ENCODE measurements at places on chromosomes 1 and 21. TPM values are rescaled to one million over a fixed set of nuclear protein-coding genes. Genes with fewer than 3 reads are reported as not detected.

Gene ST6GALNAC3
- 0.39 TPM for total RNA-seq

Gene F13B
- total RNA-seq: not detected

Gene PTAFR
- not detected for total RNA-seq

Gene PTPN14
- total RNA-seq: 45.2 TPM

Gene S100A5
- 0.37 TPM for total RNA-seq

Gene SLC1A7
- total RNA-seq: not detected

Gene CCDC18
- total RNA-seq: 18.2 TPM

Gene LENEP
- total RNA-seq: not detected

Gene FGGY
- 12.5 TPM for total RNA-seq

Gene DUSP23
- 15.2 TPM for total RNA-seq

Gene C1orf185
- total RNA-seq: not detected

Gene FCGR3B
- not detected for total RNA-seq

Gene SHC1
- total RNA-seq: 280 TPM

Gene SF3B4
- 15.8 TPM for total RNA-seq

Gene SH2D1B
- under 0.01 TPM for total RNA-seq

Gene FOXJ3
- 26.5 TPM for total RNA-seq

Gene PER3
- 3.5 TPM for total RNA-seq

Gene PDZK1IP1
- total RNA-seq: not detected

Gene TRAPPC10
- 13.2 TPM for total RNA-seq

Gene FAM72D
- 2.2 TPM for total RNA-seq

Gene CASZ1
- under 0.01 TPM for total RNA-seq

Gene HES5
- total RNA-seq: not detected

Gene ECE1
- total RNA-seq: 83.5 TPM

Gene MRPL9
- total RNA-seq: 88.6 TPM

Gene ADAMTS4
- total RNA-seq: 1.8 TPM

Gene ELAVL4
- total RNA-seq: not detected

Gene SMPDL3B
- total RNA-seq: not detected

Gene LYPLAL1
- total RNA-seq: 28.7 TPM

Gene STX12
- 46.1 TPM for total RNA-seq

Gene GBP4
- 0.37 TPM for total RNA-seq

Gene RSPH1
- not detected for total RNA-seq

Gene CRP
- total RNA-seq: not detected

Gene GJC2
- 1.8 TPM for total RNA-seq

Gene NUP210L
- total RNA-seq: under 0.01 TPM

Gene INSRR
- not detected for total RNA-seq

Gene TDRD5
- not detected for total RNA-seq

Gene ZFP69B
- total RNA-seq: 2.9 TPM

Gene ZNF593OS
- under 0.01 TPM for total RNA-seq

Gene C1orf167
- total RNA-seq: not detected

Gene SPRR2B
- not detected for total RNA-seq

Gene AIRE
- not detected for total RNA-seq

Gene HIVEP3
- total RNA-seq: 0.78 TPM

Gene KCNA3
- total RNA-seq: under 0.01 TPM

Gene IFI44
- total RNA-seq: 26.5 TPM

Gene UBE4B
- 55.5 TPM for total RNA-seq

Gene LCE1E
- total RNA-seq: 0.37 TPM

Gene C1orf116
- under 0.01 TPM for total RNA-seq

Gene SYF2
- 24.2 TPM for total RNA-seq

Gene NTMT2
- not detected for total RNA-seq

Gene ORC1
- 17.2 TPM for total RNA-seq

Gene TRAF5
- total RNA-seq: 4.8 TPM

Gene TNFRSF18
- not detected for total RNA-seq

Gene YARS1
- total RNA-seq: 112 TPM

Gene FUBP1
- total RNA-seq: 92.2 TPM

Gene GRIK1
- not detected for total RNA-seq

Gene FNBP1L
- 5.1 TPM for total RNA-seq

Gene MYBPH
- total RNA-seq: 0.39 TPM

Gene MAP10
- 1.5 TPM for total RNA-seq

All from subcutaneous preadipocyte (primary cell).